WERI-Rb-1 (cell line): ENCODE measurements at places on chromosomes 5 and 9.
A peak's percentile ranks its signal among the peaks of the same experiment; 100 is the strongest.

GRCh38 chr5:60161340-60161934, 267.9 kb upstream of the PDE4D start:
- DNase-seq, result no peak

- no peak for DNase-seq
Observed at GRCh38 chr5:76526950-76527583, 96.1 kb downstream of the F2RL2 start.

- no peak for DNase-seq
Observed at GRCh38 chr5:56829137-56829908, 14.0 kb downstream of the MAP3K1 start.

DNA sequence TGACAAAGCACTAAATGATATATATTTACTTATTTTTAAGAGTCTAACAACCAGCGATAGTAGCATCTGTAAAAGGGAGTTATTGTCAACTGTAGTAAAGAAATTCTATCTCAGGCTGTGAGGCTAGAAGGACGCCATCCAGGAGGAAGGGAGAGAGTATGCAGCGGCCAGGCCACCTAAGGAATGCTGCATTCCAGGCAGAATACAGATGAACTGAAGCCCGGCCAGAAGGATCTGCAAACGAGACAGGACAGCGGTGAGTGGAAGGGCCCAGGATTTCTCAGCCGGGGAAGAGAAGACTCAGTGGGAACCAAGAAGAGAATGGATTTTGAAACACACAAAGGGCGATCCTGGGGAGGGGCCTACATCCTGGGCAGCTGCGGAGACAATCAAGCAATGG, 7.4 kb downstream of the RETREG1 start:
- no peak for DNase-seq

- DNase-seq, result peak; percentile 74
Observed at GRCh38 chr5:145681686-145682085, 153.5 kb downstream of the PRELID2 start.

DNA sequence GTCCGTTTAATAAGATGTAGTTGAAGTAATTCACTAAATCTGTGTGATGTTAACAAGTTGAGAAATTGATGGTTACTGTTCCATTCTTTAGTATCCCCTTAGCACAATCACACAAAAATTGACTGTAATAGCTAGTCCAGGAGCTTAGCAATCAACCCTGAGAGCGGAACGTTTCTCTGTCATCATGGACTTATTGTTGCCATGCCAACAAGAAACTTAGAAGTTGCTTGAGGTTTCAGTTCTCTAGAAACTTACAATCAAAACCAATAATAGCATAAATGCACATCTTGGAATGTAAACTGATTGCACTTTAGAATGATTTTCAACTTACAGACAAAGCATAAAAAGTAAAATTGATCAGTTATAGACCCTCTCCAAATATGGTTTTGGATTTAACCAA, 125.4 kb upstream of the ANKH start:
- no peak for DNase-seq

DNA sequence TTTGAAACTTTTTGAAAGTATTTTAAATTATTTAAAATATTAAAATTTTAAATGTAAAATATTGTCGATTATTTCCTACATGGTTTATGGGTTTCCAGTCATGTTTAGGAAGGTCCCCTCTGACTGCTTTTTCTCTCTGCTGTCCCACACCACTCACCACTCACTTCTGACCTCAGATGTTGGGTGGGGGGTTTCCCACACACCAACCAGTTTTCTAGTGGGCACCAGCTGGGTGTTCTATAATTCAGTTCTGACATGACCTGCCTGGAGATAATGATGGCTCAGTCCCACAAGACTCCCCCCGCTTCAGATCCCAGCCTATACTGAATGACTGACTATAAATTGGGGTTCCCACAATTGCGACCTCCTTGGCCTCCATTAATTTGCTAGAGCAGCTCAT, 310.4 kb downstream of the GADD45G start:
- no peak for DNase-seq

DNA sequence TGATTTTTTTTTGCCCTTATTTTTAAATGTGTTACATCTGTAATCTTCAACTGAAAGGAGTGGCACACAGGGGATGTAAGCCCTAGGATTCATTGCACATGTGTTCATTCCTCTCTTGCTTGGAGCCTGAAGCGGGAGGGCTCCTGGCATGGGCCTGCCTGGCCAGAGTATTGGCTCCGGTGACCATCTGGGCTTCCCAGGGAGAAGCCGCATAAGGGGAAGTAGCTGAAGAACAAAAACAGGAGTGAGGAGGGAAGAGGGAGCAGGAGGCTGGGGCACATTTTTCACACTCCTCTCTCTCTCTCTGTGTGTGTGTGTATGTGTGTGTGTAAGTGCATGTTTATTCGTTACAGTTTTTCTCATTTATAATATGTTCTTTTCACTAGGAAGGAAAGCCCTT, 269.9 kb downstream of the PRR16 start:
- peak; percentile 8 for DNase-seq

GRCh38 chr5:143966280-143966679, 154.3 kb downstream of the HMHB1 start:
- no peak for DNase-seq

GRCh38 chr5:150787656-150788055, 9.1 kb downstream of the SMIM3 start:
- DNase-seq, result no peak

DNA sequence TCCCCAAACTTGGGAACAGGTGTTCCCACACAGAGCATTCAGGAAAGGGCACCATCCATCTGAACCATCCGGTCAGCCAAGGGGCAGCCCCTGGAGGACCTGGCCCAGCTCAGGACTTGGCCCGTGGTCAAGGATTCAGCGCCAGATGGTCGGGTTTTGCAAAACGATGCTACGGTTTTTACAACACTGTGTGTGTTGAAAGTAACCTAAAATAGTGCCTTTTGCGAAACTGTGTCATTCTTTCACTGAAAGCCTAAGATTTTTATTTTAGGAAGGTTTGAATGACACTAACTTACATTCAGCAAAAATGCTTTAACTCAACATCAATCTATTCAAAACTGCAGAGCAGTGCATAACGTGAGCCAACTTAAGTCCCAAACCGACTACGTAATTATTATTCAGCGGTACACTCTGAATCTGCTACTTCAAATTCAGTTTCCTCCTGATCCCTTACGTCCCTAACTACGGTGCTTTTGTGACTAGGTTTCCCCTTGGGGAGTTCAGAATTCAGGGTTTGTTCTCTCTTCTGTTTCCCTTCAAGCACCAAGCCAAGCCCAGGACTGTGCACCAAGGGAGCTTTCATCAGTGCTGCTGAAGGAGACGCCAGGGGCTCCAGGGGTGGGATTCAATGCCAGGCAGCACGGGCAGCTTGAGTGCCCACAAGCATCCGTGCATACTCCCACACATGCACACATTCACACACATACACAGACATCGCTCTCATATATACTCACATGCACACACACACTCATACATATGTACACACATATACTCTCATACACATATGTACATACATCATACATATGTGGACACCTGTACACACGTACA, 25.8 kb downstream of the LPCAT1 start:
- no peak for DNase-seq

- no peak for DNase-seq
Observed at GRCh38 chr9:124590889-124591641, 83.9 kb upstream of the NR5A1 start.

DNA sequence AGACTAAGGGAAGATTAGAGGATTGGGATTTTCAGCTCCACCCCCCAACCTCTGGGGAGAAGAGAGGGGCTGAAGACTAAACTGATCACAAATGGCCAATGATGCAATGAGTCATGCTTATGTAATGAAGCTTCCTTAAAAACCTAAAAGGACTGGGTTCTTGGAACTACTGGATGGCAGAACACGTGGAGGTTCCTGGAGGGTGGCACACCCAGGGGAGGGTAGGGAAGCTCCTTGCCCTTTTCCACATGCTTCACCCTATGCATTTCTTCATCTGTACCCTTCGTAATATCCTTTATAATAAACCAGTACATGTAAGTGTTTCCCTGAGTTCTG, 48.6 kb downstream of the ARHGEF28 start:
- DNase-seq, result peak; percentile 15

DNA sequence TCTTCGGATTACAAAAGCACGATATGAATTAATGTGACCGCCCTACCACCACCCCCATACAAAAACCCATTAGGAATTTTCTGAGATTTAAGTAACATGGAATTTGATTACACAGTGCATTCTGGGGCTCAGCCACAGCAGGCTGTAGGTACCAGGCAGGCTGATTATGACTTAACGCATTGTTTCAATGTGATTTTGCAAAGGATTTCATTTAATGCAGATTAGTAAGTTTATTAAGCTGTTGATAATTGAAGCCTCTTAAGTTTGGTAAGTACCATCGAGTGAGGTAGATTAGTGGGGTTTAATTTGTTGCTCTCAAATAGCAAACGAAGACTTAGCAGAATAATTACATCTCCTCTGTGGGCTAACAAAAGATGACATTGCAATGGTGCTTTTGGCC, 240.1 kb downstream of the TRPM3 start:
- DNase-seq, result peak; percentile 17

- no peak for DNase-seq
Observed at GRCh38 chr5:58469896-58470295, 10.0 kb upstream of the PLK2 start.

DNA sequence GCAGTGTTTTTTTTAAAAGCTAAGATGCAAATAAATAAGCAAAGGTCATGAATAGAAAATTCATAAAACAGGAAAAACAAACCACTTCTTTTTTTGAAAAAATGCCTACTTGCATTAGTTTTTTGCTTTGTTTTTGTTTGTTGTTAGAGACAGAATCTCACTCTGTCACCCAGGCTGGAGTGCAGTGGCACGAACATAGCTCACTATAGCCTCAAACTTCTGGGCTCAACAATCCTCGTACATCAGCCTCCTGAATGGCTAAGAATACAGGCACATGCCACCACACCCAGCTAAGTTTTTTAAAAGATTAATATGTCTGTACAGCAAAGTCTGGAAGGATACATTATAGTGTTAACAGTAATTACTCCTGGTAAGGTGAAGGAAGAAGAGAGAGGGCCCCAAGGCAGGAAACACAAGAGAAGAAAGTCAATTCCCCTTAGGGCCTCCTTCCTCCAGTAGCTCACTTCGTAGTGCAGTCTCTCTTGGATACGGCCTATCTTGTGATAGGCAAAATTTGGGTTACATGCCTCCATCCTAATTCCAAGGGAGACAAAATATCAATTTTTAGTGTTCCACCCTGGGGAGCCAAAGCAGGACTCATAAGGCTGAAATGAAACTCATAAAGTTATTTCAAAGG, 15.3 kb downstream of the FAM169A start:
- DNase-seq, result no peak

DNA sequence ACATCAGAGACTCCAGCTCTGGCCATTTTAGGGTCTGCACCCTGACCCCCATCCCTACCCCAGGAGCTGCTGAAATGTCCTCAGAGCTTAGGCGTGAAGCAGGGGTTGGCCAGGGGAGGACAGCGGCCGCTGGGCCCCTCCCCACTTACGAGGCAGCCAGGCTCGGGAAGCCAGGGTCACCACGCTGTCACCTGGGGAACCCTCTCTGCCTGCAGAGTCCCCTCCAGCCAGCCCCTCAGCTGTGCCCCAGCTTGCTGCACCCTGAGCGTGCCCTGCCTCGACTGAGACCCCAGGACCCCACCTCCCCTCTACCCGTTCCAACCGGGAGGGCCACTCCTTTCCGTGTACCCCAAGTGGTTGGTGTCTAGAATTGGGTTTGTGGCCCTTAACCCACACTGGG, 2.7 kb downstream of the LCN10 start:
- DNase-seq, result no peak

GRCh38 chr9:37105234-37105633, 15.1 kb upstream of the ZCCHC7 start:
- no peak for DNase-seq

GRCh38 chr9:4690144-4690543, 10.8 kb downstream of the CDC37L1 start:
- DNase-seq, result no peak

DNA sequence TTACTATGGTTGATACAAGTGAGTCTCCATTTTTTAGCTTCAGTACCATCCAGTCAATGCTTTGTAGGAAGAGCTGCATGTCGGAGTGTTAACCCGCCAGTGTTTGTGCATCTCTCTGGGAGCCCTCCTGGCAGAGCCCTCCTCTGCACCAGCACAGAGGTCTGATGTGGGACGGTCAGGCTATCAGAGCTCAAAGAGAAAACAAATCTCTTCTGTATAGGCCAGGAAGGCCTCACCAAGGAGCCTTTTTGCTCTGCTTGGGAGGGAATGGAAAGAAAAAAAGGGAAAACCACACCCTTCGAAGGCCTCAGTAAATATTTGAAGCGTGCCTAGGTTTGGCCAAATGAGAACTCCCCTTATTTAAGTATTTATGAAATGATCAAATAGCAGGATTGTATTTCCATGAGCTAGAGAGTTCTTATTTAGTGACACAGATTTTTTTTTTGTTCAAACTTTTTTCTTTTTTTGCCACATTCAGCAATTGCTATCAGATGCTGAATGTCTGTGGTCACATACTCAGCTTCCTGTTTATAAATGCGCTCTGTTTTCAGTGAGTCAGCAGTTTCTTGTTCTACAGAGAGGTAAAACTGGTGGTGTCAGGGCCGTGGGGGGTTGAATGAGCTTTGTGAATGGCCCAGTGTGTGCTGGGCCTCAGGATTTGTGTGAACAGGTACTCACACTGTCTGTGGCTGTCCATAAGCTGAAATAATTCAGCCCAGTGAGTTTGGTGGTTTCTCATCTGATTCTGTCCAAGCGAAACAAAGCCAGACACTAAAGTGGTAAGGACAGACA, 226.6 kb downstream of the SNX18 start:
- DNase-seq, result no peak

DNA sequence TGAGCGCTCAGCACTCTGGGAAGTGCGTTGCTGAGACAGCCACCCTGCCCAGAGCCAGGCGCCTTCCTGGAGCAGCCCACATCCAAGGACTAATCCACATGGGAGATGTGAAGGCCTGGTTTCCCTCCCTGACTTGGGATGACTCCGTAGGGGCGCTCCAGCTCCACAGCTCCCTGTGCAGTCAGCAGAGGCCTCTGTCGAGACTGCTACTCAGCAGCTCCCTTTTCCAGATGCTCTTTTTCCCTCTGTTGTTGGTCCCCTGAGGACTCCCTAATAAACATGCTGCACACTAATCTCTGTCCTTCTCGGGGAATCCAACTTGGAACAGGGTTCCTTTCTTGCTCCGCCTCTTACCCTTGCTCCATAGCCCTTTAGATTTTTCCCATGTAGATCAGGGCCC, 237.3 kb downstream of the ZSWIM6 start:
- no peak for DNase-seq

DNA sequence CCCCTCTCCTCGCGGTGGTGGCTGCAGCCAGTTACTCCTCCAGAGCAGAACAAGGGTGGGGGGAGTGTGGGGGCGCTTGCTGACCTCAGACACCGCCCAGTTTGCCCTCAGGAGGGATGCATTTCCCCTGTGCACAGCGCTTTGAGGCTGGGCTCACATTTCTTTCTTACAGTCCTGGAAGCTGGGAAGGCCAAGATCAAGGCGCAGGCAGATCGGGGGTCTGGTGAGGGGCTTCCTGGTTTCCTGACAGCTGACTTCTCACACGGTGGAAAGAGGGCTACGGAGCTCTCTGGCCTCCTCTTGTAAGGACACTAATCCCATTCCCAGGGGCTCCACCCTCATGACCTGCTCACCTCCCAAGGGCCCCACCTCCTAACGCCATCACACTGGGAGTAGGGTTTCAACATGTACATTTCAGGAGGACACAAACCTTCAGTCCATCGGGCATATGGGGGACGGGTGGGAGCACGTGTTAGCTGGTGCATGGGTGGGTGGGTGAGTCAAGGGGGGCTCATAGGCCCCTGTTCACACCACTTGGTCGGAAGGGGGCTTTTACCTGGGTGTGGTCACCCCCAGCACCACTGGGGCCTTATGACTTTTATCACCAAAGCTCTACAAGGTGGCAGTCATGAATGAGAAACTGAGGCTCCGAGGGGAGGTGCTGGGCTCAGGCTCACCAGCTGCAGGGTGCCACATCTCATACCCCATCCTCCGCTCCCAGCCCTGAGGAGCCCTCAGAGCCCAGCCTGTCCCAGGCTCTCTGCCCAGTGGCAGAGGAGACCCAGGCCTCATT, 7.7 kb upstream of the SCGB3A1 start:
- DNase-seq, result no peak
